Hematopoietic multipotent progenitor cell treated with erythropoietin and hydrocortisone succinate and interleukin-3 and kit ligand, for 17 days (in vitro differentiated cells): ENCODE measurements at places on chromosomes 1 and 21.

DNA sequence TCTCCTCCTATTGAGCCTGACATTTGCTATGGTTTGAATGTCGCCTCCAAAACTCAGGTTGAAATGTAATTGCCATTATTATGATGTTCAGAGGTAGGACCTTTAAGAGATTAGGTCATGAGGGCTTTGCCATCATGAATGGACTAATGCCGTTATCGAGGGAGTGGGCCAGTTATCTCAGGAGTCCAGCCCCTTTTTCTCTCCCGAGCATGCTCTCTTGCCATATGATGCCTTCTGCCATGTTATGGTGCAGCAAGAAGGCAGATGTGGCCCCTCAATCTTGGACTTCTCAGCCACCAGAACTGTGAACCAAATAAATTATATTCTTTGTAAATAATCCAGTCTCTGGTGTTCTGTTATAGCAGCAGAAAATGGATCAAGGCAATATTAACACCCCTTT, 323.5 kb downstream of the RRAGC start:
- no peak for DNase-seq

DNA sequence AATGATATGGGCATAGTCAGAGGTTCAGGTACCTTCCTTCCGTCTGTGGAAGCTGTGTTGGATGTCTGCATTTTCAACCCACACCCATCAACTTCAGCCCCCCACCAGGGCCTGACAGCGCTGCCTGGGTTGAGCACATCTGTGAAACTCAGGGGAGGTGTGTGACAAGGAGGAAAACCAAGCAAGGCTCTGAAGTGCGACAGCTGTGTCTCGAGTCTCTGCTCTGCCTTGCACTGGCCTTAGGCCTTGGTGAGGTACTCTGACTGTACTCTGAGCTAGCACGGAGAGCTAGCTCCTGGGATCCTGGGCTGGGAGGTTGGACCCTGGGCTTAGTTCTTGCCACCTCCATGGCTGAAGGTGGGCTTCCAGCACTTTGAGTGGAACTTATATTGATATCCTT, 9.1 kb downstream of the VANGL2 start:
- no peak for DNase-seq

DNA sequence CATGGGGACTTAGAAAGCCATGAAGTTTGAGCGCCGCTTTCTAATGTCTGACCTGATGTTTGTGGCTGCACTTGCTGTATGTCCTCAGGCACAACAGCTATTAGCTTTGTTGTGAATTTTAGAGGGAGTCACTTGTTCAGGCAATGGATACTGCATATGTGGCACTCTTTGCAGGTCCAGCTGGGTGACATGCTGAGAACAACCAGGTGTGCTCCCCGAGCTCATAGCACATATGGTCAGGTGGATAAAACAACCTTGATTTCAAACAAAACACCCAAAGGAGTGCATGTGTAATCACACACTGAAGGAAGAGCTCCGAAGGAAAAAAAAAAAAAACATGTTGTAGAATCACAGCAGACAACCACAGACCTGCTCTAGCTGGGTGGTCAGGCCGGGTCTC, 178.6 kb downstream of the BACH1 start:
- no peak for DNase-seq

GRCh38 chr1:160705742-160706141, 5.9 kb downstream of the CD48 start:
- DNase-seq: no peak

GRCh38 chr1:61012341-61012761, 70.0 kb upstream of the NFIA start:
- peak; percentile 60 for DNase-seq

GRCh38 chr21:43667191-43667904, 8.0 kb downstream of the RRP1B start:
- no peak for DNase-seq

- no peak for DNase-seq
These were observed 415.0 kb upstream of the VAMP3 start for GRCh38 chr1:7356079-7356478.

DNA sequence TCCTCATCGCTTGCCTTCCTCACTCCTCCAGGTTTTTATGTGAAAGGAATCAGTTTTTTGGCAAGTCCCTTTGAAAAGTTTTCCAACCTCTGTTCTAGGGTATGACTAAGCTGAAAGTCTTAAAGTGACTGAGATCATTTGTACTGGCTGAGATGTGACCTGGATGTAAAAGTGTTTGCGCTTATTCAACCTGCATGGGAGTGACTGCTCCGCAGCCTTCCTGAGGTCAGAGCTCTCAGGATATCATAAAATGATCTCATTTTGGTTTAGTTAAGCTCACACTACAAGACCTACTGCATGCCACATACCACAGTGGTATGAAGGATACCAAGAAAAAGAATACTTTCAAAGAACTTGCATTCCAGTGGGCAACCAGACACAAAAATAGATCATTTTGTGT, 29.8 kb upstream of the TADA1 start:
- no peak for DNase-seq

- peak; percentile 80 for DNase-seq
These were observed 34.9 kb downstream of the SSBP3 start for GRCh38 chr1:54371038-54371941.

DNA sequence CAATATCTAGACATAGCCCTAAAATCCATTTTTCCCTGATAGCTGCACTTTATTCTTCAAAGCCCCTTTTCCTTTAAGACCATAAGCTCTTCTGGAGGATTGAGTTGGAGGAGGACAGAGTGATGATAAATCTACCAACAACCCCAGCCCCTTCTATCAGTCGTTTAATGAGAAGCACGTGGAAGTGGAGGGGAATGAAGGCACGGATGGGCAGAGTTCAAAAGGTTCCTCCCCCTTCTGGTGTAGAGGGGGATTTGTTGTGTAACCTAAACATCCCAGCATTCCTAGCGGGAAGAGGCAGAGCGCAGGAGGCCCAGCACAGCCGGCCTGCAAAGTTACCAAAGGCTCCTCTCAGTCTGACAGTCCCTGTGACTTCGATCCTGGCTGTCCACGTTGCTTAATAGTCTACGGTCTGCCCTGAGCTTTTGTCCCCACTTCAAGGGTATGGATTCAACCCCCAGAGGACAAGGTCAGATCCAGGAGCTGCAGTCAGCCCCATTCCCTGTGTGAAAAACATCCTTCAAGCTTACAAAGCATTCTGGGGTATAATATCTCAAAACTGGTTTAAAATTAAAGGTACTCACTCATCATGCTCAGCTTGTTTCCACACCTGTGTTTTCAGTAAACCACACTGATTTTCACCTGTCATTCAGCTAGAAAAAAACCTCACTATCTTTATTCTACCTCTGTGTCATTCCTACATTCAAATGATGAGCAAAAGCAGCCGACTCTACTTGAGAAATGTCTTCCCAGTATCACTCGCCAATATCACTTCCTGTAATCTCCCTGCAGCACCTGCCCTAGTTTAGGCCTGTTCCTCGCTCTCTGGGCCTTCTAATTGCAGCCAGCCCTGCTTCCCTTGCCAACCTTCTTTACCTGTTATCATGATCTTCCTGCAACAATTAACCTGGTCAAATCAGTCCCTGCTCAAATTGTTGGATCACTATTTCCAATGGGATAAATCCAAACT, 117.9 kb downstream of the PLPP3 start:
- DNase-seq: no peak

GRCh38 chr1:244751271-244751895, 84.1 kb upstream of the COX20 start:
- DNase-seq: no peak

- DNase-seq: no peak
These were observed 121.4 kb upstream of the NFIA start for GRCh38 chr1:60960891-60961461.

- peak; percentile 30 for DNase-seq
These were observed 69.3 kb upstream of the ANGPTL3 start for GRCh38 chr1:62528015-62528414.

GRCh38 chr1:44788120-44788860, at the start of gene BEST4:
Gene BEST4 (minus strand): TSS chr1:44788170. CDS start chr1:44787705, 465 bp downstream.
- no peak for DNase-seq

DNA sequence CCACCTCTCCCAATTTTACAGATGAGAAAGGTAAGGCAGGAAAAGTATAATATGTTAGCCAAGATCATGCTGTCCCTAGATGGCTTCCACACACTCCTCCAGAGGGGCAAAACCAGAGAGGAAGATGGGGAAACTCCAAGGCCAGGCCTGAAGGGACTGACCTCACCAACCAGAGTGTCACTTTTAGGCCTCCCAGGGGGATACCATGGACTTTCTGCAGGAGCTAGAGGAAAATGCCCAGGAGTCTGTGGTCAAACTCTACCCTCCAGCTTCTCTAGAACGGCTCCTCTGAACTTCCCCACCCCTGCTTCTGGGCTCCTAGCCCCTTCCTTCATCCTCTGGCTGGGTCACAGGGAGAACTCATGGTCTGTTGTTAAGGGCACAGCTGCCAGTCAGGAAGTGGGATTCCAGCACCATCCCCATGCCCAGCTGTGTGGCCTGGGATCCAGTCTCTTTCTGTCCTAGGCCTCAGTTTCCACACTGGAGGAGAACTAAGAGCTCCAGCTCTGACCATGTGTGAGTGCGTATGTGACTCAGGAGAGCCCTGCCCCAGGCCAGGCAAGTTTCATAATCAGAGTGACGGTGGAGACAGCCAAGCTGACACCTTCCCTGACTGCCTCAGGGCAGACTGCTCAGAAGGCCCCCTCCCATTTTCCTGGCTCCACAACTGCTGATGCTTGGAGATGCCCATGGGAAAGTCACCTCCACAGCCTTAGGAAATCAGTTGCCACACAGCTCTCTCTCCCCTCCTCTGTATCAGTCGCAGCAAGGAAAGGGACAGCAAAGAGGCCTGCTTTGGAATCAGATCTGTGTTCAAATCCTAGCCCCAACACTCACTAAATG, 1.9 kb downstream of the IGSF8 start:
- no peak for DNase-seq
